ENCODE measurements at places on chromosomes 5 and 9. TPM values are rescaled to one million over a fixed set of nuclear protein-coding genes. Genes with fewer than 3 reads are reported as not detected.

ISL1 gene
- total RNA-seq, result not detected

WNK2 gene
- 89.9 TPM for total RNA-seq

DNA sequence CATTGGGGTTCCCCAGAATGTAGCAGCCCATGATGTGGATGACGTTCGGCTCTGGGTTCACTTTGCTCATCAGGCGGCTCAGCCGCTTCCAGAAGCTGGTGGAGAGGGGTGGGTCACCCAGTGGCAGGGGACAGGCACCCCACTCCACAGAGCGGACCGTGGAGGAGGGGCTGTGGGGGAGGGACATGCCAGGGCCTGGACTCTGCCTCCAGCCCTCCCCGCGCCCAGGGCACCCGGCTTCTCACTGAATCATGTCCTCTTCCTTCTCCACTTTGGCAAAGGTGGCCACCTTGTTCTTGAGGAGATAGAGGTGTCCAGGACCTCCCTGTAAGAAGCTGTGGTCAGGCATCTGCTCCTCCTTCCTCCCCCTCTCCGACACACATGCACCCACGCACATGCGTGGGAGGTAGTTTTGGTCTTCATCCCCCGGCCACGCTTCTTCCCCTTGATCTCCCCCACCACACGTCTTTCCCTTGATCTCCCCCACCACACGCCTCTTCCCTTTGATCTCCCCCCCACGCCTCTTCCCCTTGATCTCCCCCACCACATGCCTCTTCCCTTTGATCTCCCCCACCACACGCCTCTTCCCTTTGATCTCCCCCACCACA lies 8.9 kb upstream of the ENTPD8 start:
- DNase-seq, result no peak

- no peak for DNase-seq
Observed at GRCh38 chr5:135377751-135378680, 21.0 kb downstream of the MACROH2A1 start.

DNA sequence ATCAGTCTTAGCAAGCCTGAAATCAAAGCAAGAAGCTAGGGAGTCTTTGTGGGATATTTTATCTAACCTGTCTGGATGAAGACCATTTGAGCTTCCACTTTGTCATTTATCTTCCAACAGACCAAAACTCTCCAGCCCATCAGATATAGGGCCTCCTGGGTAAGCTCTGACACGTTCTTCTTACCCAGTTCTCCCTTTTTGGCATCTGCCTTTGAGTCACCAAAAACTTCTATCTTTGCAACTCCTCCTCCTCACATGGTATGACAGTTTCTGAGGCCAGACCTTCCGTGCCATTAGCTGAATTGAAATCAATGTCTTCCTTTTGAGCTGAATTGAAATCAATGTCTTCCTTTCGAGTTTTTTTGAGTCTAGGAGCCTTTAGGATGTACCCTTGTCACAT lies 156.6 kb upstream of the SPRY4 start:
- no peak for DNase-seq

All from esophagus muscularis mucosa (tissue), 4 donors.